ENCODE measurements at places on chromosomes 6 and 20. TPM values are rescaled to one million over a fixed set of nuclear protein-coding genes. Genes with fewer than 3 reads are reported as not detected.

Gene CGA
- not detected for total RNA-seq

DNA sequence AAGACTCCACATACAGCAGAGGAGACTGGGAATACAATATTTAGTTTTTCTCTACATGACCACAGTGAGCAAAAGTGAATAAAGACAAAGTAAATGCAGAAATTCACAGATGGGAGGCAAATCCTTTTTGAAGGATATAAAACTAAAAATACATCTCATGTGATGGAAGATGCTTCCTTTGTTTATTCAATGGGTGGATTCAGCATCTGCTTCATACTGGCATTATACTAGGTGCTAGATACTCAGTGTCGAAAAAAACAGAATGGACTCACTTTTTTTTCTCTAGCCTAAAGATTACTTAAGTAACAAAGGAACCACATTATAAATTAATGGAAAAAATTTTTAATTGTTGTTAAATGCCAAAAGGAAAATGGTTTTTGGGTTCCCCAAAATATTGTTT lies 216.2 kb downstream of the TRDN start:
- no peak overlapping the region for H3K27ac ChIP-seq
- H3K27me3 ChIP-seq: no peaks in the 10 kb centered on the region
- H3K4me1 ChIP-seq: no peaks in the 10 kb centered on the region

DNA sequence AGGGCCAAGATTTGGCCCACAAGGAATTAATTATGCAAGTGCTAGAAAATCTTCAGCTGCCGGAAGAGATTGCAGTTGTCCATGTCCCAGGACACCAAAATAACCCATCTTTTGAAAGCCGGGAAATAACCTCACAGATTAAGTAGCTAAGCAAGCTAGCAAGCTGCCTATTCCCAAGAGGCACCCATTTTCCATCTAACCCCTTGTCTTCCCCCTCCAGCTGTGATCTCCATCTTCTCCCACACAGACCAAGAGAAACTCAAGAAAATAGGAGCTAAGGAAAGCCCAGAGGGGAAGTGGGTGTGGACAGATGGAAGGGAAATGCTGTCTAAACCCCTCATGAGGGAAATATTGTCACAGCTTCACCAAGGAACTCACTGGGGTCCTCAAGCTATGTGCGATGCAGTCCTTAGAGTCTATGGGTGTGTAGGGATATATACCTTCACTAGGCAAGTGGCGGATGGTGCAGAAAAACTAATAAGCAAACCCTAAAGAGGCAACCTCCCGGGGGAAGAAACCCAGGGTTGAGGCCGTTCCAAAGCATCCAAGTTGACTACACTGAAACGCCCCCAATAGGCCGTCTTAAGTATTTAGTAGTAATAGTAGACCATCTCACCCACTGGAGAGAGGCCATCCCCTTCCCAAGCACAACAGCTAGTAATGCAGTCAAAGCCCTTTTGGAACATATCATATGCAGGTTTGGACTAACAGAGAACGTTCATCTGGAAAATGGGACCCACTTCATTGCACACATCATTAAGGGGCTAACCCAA lies 64.3 kb upstream of the PRSS16 start:
- no peak overlapping the region for H3K27ac ChIP-seq
- no peaks in the 10 kb centered on the region for H3K27me3 ChIP-seq
- H3K4me1 ChIP-seq: peaks cover 22% of the 10 kb centered on the region
- no peak overlapping the region for H3K4me3 ChIP-seq
- H3K36me3 ChIP-seq: peaks cover 18% of the 10 kb centered on the region
- DNase-seq: no peak

Gene XKR7
- total RNA-seq: 0.29 TPM

Gene ECT2L
- 0.40 TPM for total RNA-seq

Data from mesothelial cell of epicardium (in vitro differentiated cells).